ENCODE measurements at places on chromosomes 1 and 21. TPM values are rescaled to one million over a fixed set of nuclear protein-coding genes. Genes with fewer than 3 reads are reported as not detected.

Gene FCER1G
- total RNA-seq: 1.8 TPM

Gene UBE2U
- not detected for total RNA-seq

Gene CGN
- 38.9 TPM for total RNA-seq

- H3K4me3 ChIP-seq: peak overlapping the region; percentile 40
- no peaks in the 10 kb centered on the region for H3K27me3 ChIP-seq
- peaks cover 9% of the 10 kb centered on the region for H3K36me3 ChIP-seq
Measured at GRCh38 chr1:228215663-228216116, 7.8 kb downstream of the OBSCN start.

DNA sequence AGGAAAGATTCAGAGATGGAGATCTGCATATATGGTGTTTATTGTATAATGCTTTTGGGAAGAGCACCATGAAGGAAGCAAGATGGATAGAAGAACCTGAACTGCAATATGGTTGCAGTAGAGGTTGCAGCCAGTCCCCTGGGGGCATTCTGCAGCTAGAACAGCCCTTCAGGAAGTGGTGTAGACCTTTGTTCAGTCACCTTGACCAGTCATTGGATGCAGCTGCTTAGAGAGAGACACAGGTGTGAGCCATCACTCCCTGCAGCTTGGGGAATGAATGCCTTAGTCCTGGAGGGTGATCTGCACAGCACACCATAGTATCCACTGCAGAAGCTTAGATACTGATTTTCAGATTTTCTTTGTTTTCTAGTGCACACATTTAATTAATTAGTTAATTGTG lies 42.3 kb downstream of the NEK7 start:
- peaks cover 11% of the 10 kb centered on the region for H3K4me1 ChIP-seq
- no peaks in the 10 kb centered on the region for H3K27me3 ChIP-seq
- no peak overlapping the region for H3K4me3 ChIP-seq
- H3K36me3 ChIP-seq: peaks cover 8% of the 10 kb centered on the region
- H3K27ac ChIP-seq: peak overlapping the region; percentile 26
- no peak for DNase-seq

DNA sequence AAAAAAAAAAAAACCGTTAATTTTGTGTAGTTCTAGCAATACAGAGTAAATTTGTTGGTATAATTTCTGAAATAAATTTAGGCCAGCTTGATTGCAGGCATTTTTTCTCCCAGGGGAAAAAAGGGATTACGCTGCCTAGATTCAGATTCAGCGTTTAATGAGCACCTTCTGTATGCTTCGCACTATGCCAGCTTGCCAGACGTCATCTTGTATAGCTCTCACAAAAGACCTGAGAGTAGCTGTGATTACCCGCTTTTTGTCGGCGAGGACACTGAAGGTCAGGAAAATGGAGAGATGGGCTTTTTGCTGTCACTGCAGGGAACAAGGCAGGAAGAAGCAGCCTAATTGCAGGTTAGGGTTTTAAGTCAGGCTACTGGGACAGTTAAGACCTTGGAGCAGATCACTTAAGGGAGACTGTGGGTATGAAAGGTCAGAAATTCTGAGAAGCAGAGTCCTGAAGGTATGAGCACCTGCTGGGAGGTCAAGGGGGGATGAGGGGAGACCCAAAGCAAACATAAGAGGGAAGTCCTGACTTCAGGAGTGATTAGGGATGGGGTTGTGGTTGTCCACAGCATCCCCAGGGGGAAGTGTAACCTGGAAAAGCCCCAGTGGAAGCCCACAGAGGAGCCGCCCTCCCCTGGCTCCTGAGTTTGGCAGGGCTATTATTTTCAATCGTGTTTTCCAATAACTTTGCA lies 39.0 kb downstream of the TMCC2 start:
- H3K4me3 ChIP-seq: no peak overlapping the region
- no peak for DNase-seq
- no peaks in the 10 kb centered on the region for H3K27me3 ChIP-seq
- peaks cover 12% of the 10 kb centered on the region for H3K4me1 ChIP-seq
- H3K36me3 ChIP-seq: peaks cover 2% of the 10 kb centered on the region

DNA sequence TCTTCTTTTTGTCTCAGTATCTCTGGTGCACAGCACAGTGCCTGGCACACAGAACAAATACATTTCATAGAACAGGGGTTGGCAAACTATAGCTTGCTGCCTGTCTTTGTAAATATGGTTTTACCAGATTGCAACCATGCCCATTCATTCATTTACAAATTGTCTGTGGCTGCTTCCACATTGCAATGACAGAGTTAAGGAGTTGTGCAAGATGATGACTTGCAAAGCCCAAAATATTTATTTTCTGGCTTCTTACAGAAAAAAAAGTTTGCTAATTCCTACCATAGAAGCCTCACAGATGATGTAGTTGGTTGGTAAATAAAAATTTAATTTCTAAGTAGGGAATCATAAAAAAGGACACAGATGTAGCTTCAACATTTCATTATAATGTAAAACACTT lies 11.2 kb upstream of the HMGB4 start:
- no peak overlapping the region for H3K27ac ChIP-seq
- no peak for DNase-seq
- H3K4me1 ChIP-seq: peaks cover 3% of the 10 kb centered on the region

- H3K4me1 ChIP-seq: peaks cover 2% of the 10 kb centered on the region
- H3K27ac ChIP-seq: no peak overlapping the region
- no peaks in the 10 kb centered on the region for H3K27me3 ChIP-seq
- DNase-seq: no peak
- H3K36me3 ChIP-seq: peaks cover 10% of the 10 kb centered on the region
Measured at GRCh38 chr1:89578151-89578550, 53.5 kb downstream of the LRRC8B start.

- H3K4me1 ChIP-seq: peaks cover 6% of the 10 kb centered on the region
- no peaks in the 10 kb centered on the region for H3K27me3 ChIP-seq
- no peak overlapping the region for H3K27ac ChIP-seq
- H3K36me3 ChIP-seq: no peaks in the 10 kb centered on the region
- no peak for DNase-seq
Measured at GRCh38 chr1:159889202-159889601, 10.8 kb downstream of the CFAP45 start.

DNA sequence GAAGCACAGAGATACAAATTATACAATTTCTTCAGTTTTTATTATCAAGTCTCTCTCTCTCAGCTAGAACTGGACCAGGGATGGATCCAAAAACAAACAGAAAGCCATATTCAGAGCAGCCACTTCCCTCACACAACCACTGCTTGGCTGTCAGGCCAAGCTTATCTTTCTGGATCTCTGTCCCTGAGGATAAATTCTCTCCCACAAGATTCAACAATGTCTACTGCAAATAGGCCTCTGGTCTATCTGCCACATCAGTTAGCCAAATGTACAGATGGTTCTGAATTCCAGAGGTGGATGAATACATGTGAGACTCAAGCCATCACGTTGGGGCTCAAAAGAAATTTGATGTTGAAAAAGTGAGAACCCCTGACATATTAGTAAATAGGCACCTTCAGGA lies 350.9 kb downstream of the LTN1 start:
- peaks cover 3% of the 10 kb centered on the region for H3K4me1 ChIP-seq
- H3K27ac ChIP-seq: no peak overlapping the region
- no peaks in the 10 kb centered on the region for H3K27me3 ChIP-seq

DNA sequence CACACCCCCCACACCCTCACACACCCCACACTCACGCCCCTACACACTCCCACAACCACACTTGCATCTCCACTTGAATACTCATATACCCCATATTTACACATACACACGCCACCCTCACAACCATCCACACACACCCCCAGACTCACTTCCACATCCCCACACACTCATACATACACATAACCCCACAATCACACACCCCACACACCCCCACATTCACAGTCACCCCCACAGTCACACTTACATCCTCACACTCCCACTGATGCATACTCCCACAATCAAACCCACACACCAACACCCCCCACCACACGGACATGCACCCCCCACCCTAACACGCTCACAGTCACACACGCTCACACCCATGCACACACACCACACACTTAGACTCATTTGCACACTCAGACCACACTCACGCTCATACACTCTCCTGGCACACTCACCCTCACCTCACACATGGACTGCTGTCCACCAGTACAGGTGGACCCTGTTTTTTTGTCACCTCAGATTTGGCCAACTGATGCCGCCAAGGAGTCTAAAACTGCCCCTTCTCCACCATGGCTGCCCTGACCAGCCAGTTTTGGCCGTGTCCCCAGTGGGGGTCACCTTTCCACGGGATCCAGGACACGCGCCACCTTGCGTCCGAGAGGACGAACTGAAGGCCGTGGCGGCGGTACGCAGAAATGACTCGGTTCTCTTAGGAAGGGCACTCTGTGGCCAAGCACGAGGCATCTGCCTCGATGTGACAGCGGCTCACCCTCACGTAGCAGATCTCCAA lies 45.3 kb upstream of the EDN2 start:
- no peak overlapping the region for H3K27ac ChIP-seq
- peaks cover 31% of the 10 kb centered on the region for H3K27me3 ChIP-seq
- no peak overlapping the region for H3K4me3 ChIP-seq
- no peaks in the 10 kb centered on the region for H3K4me1 ChIP-seq
- no peaks in the 10 kb centered on the region for H3K36me3 ChIP-seq
- no peak for DNase-seq

DNA sequence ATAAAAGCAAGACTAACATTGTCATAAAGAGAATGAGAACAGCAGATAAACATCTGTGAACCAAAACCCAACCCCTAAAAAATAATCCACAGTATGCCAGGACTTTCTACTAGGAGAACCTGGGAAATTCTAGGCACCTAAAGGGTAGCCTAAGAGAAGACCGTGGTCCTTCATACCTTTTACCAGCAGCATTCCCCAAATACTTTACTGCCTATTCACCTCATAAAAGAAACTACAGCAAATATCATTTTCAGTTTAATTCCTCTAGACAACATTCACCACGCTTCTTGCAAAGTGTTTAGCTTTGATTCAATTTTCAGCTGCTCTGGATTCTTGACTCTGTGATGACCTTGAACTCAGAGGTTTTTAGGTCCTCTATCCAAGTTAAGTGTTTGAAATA lies 1180.7 kb upstream of the B3GALT2 start:
- no peak for DNase-seq
- no peak overlapping the region for H3K4me3 ChIP-seq
- no peaks in the 10 kb centered on the region for H3K36me3 ChIP-seq
- no peak overlapping the region for H3K27ac ChIP-seq
- no peaks in the 10 kb centered on the region for H3K27me3 ChIP-seq
- peaks cover 12% of the 10 kb centered on the region for H3K4me1 ChIP-seq

Measured in mesothelial cell of epicardium (in vitro differentiated cells).